ENCODE measurements at places on chromosomes 5 and 9. TPM values are rescaled to one million over a fixed set of nuclear protein-coding genes. Genes with fewer than 3 reads are reported as not detected.
A peak's percentile ranks its signal among the peaks of the same experiment; 100 is the strongest.

- no peak for DNase-seq
Observed at GRCh38 chr5:54766748-54767147, 218.6 kb downstream of the ESM1 start.

DNA sequence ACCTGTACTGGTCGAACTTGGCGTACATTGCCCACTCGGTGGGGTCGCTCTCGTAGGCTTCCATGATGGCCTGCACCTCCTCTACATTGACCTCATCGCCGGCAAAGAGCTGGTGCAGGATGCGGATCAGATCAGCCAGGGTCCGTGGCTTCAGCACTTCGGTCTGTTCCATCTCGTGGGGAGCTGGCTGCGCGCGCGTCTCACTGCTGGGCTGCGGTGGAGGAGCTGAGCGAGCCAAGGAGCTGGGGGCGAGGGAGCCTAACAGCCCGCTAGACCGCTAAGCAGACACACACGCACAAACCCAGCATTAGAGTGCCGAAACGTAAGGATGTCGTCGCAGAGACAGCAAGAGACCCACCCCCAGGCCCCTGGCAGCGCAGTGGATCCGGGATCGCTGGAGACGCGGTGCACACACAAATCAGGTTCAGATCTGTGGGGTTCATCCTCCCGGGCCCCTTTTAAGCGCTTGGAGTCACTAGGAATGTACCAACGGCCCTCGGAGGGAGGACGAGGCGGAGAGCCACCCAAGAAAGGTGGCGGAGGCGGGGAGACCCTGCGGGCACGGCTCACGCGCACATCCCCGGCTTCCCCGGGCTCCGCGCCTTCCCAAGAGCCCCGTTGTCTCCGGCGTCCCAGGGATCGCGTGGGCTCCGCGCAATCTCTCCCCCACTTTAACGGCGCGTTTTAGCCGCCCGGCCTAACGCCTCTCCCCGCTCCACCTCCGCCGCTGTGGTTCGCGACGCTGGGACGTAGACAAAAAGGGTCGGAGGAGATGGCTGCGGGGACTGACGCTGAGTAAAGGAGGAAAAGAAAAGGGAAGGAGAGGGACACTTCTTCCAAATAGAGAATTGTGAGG, at the start of gene CDO1:
Gene CDO1 (minus strand): TSS at position 434 of the 856 bp plus-strand sequence. CDS start 262 bp downstream, at position 172.
- peak; percentile 84 for DNase-seq

GRCh38 chr5:135488727-135489465, 36.7 kb upstream of the TIFAB start:
- peak; percentile 21 for DNase-seq

AGXT2 gene
- total RNA-seq: not detected

GFI1B gene
- total RNA-seq: not detected

CCL27 gene
- 0.31 TPM for total RNA-seq

GARIN3 gene
- not detected for total RNA-seq
